ENCODE measurements at places on chromosomes 6 and 20.

DNA sequence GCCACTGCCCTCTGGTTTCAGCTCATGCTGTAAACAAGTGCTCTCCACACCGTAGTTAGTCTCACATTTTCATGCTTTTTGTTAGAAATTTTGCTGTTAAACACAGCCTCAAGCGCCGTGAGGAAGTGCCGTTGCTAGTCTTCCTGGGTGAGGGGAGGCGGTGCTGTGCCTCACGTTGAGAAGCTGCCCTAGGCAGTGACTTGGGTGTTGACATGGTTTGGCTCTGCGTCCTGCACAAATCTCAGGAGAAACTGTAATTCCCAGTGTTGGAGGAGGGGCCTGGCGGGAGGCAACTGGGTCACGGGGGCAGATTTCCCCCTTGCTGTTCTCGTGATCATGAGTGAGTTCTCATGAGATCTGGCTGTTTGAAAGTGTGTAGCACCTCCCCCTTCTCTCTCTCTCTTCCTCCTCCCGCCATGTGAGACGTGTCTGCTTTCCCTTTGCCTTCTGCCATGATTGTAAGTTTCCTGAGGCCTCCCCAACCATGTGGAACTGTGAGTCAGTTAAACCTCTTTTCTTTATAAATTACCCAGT is 95.8 kb downstream of the ERMARD start:
- DNase-seq = no peak

GRCh38 chr6:101489456-101489855 is 95.9 kb downstream of the GRIK2 start:
- no peak for DNase-seq

DNA sequence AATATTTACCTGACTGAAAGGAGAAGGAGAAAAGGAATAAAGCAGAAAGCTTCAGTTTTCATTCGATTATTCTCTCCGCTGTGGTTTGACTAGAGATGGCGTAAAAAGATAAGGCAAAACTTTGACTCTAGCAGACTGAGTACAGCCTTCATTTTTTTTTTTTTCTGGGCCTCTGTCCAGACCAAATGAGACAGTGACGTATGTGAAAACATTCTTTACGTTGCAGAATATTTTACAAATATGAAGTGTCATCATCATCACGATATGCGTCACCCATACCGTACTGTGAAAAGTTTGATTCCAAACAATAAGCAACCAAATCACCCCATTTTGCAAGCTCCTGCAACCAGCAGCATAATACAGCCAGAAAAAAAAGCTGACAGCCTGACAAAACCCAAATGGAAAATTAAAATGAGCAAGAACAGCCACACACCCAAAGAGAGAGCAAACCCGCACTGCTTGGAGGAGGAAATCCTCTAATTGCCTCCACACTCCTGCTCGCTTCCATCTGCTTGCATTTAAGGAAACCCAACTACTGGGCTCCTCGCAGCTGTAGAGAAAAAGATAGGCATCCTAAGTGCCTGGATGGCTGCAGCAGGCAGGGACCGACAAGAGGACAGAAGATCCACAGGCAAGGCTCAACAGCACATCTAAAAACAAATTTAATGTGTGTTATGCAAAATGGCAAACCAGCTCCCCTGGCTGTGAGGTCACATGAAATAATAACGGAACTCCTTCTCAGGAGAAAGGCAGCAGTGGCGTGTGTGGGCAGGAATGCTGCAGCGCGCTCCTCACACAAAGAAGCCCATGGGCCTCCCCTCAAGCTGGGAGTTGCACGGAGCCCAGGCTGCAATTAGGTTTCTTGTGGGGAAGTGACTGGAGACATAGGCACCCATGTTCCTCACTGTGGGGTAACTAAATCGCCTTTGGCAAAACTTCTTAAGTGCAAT is 113.1 kb downstream of the FYN start:
- peak; percentile 45 for DNase-seq

DNA sequence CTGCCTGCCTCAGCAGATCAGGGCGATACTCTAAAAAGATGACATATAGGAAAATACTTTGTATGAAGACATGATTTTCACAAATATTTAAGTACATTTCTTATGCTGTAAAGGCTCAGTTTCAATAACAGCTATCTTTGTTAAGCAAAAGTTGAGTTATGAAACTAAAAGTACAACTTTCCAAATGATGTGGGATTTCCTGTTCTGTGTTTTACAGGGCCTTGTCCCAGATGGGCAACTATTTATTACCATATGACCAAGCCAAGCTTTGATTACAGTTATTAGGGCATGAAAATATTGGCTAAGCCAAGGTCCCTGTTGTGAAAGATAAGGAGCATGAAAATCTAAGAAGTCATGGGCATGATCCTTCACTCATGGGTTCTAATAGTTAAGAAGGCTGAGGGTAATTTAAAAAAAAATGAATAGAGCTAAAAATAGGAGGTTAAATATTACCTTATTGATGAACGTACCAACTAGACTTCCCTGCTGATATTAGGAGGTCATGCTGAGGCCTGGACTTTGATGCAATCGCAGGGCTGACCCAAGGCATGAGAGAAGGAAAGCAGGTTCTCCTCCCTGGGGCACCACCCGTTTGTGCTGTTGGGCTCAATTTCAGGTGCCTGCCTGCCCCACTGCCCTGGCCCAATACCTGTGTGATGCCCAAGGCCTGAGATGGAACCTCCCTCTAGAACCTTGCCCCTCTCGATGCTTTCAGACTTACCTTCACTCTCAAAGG is 294.4 kb upstream of the PRDM1 start:
- DNase-seq = no peak

- no peak for DNase-seq
Measured at GRCh38 chr6:2630891-2631571, 119.7 kb downstream of the MYLK4 start.

- DNase-seq = no peak
Measured at GRCh38 chr6:138785079-138785478, 10.8 kb upstream of the ECT2L start.

DNA sequence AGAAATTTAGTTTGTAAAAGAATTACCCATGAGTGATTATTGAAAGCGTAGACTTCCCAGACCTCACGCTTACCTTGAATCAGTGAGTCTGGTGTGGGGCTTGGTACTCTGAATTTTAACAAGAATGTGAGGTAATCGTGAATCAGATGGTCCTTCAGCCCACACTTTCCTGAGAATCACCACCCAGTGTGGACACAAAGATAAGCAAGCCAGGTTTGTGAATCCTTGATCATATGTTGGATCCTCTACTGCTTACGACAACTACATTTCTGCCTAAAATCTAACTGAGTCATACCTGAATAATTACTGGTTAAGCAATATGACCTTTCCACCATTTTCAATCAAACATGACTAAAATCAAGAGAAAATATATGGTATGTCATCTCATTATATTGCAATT is 589.3 kb downstream of the TFAP2A start:
- DNase-seq = no peak

GRCh38 chr6:83185096-83185495 is 8.0 kb downstream of the PGM3 start:
- no peak for DNase-seq

DNA sequence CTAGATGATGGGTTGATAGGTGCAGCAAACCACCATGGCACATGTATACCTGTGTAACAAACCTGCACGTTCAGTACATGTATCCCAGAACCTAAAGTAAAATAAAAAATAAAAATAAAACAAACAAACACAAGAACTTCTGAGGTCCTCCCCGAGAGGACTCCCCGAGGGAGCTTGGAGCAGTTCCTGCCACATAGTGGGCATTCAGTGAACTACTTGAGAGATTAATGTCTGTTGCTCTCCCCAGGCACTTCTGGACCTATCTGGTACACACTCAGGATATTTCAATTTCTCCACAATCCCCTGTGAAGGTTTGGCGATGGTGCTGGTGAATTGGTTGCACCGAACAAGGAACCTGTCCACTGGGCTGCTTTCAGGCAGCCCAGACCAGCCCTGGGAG is 311.2 kb downstream of the ESR1 start:
- DNase-seq = no peak

All from stimulated activated CD4-positive, alpha-beta T cell treated with anti-CD3 and anti-CD28 coated beads, Interleukin-4, amount 100 ng/mL, for 4 hours (primary cell).